GM04504 (cell line): ENCODE measurements at places on chromosomes 5 and 9.

GRCh38 chr5:14385019-14385418, 196.6 kb upstream of the OTULINL start:
- no peak for DNase-seq

GRCh38 chr5:886716-887325, 5.8 kb downstream of the BRD9 start:
- DNase-seq: no peak

DNA sequence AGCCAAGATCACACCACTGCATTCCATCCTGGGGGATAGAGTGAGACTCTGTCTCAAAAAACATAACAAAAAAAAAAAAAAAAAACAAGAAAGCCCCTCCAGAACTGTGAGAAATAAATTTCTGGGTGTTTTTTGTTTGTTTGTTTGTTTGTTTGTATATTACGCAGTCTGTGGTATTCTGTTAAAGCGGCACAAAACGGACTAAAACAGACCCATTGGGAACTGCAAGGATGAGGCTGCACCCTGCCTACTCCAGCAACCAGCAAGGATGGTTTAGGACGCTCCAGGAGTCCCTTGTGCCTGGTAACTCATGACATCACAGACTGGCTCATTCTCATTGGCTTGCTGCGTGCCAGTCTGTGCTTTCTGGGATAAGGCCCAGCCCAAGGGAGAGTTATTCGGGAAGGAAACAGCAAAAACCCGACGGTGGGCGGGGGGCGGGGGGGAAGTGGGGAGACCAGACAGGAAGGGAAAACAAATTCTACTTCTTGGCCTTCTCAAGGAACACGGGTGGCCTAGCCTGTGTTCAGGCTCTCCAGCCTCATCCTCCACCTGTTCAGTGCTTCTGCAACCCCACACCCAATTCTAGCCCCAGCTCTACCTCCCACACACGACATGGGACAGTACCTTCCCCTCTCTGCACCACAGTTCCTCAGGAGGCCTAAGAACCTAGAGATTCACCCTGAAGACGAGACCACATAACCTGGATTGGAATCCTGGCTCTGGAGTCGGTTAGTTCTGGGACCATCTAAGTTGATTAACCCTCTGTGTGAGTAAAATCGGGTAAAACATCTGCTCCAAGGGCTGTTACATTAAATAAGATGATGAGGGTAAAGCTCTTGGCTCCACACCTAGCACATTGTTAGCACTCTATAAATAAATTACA, 2.8 kb downstream of the CD74 start:
- peak; percentile 68 for DNase-seq

GRCh38 chr9:16119261-16120230, 566.7 kb downstream of the CCDC171 start:
- no peak for DNase-seq

DNA sequence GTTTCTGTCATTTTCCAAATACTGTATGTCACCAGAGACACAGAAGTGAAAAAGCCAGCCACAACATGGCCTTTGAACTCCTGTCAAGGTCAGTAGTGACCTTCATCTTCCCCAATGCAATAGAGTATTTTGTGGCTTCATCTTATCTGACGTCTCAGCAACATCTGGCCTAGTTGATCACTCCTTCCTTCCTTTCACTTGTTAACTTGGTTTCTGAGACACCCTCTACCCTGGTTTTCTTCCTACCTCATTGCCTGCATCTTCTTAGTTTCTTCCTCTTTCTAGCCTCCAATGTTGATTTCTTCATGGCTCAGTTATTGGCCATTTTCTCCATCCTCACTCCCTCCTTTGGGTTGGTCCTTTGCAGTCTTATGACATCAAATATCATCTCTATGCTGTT, 36.3 kb downstream of the GLIS3 start:
- DNase-seq: no peak

- no peak for DNase-seq
These were observed 161.1 kb upstream of the TBCA start for GRCh38 chr5:77937015-77937908.

DNA sequence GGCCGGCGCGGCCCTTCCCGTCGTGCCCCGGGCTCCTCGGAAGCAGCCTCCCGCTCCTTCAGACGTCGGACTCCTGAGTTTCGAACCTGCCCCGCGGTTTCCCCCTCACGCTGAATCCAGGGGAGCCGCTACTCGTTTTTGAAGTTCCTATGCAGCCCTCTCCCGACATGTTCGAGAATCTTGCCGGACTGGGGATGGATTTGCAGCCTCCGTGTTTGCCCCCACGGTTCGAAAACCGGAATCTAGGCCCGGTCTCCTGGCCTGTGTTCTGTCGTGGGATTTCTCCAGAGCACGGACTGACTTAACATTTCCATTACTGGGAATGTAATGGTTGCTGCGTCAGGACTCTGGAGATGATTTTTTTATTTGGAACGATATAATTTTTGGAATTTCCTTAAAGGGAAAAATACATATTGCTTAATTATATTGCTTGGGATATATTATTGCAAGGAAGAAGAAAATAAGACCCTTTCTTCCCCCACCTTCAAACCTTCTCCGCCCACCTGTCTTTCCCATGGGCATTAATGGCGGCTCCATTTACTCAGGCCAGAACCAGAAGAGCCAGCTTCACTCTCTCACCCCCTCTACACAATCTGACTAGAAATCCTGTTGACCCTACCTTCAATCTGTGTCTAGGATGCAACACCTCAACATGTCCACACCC, 8.5 kb upstream of the MGAT1 start:
- no peak for DNase-seq

- no peak for DNase-seq
These were observed 48.7 kb upstream of the NKD2 start for GRCh38 chr5:959581-960531.

- no peak for DNase-seq
These were observed 155.6 kb upstream of the IER5L start for GRCh38 chr9:129333617-129334104.

DNA sequence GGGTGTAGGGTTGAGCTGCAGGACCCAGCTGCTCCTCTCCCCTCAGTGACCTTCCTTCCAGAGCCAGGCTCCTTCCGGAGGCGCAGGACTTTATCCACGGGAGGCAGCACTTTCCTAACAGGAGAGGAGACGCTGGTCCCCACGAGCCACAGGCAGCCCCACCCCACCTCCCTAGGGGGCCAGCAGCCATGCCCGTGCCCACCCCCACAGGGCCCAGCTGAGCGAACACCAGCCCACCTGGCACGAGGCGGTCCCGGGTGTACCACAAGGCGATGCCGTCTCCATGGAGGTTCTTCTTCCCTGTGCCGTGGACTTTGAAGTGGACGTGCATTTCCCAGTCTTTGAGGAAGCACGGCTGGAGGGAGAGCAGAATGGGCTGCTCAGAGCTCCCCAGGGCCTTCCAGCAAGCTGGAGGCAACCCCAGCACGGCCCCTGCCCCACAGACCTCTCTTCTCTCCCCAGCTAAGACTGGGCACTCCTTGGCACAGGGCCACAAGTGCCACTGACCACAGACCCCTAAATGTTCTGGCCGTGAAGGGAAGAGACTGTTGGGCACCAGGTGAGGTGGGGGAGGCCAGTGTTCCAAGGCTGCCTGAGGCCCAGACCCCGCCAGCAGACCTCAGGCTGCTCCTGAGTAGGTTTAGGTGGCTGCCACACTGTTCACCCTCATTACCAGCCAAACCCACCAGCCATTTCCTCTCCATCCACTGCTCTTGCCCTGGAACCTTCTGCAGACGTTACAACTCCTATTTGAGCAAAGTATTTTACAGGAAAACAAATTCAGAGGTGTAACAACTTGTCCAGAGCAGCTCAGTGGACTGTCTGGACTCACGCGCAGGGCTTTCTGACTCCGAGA, 13.0 kb downstream of the LMAN2 start:
- DNase-seq: no peak

GRCh38 chr5:136032564-136032963, 3.8 kb downstream of the TGFBI start:
- DNase-seq: peak; percentile 68

DNA sequence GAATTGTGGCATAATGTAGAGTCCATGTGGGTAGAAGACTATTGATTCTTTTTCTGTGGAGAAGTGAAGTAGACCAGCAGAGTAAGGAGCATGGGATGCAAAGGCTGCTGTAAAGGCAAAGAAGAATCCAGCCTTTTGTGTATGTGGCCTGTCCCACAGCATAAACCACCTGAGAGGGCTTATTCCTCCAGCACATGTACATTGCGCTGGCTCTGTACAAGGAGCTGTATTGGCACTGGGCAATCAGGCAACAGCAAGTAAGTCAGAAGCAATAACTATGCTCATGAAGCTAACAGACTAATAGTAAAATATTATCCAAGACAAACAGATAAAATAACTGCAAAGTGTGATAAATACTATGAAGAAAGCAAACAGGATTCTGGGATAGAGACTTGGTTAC, 86.2 kb downstream of the LURAP1L start:
- no peak for DNase-seq

- DNase-seq: peak; percentile 28
These were observed 6.2 kb downstream of the OR2S2 start for GRCh38 chr9:35951736-35952135.

- DNase-seq: no peak
These were observed 247.5 kb upstream of the RPS23 start for GRCh38 chr5:82525626-82526025.

- no peak for DNase-seq
These were observed 16.9 kb upstream of the ADRA1B start for GRCh38 chr5:159899067-159900049.

- no peak for DNase-seq
These were observed 88.1 kb downstream of the PCSK1 start for GRCh38 chr5:96344678-96345577.

DNA sequence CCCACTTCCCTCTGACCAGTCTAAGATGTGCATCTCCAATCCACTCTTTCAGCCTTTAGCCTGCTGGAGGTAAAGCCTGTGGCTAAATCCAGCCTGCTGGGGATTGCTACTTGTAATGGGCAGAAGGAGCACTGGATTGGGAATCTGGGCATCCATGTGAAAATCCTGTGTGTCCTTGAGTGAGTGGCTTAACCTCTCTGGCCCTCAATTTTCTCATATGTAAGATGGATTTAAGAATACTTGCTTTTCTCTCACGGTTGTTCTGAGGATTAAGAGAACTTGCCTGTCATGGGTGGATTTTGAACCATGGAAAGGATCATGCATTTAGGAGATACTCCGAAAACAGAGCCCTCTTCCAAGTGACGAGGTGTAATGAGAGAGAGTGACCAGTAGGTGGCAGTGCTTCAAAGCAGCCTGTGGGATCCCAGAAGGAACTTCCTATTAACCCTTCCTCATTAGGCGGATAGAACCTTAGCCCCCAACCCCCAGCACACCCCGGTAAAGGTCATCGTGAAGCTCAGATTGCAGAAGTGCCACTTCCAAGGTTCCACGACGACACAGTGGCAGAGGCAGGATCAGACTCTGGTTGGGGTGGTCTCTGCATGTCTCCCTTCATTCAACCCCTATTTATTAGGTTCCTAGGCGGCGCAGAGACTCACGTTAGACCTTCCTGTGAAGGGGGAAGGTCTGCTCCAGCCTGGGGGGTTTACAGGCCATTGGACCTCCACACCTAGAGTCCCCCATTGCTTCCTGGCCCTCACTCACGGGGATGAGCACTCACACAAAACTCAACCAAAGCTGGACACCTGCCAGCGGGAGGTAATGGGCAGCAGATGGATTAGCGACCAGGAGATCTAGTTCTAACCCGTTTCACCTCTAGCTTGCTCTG, 68.7 kb upstream of the ZNF618 start:
- DNase-seq: peak; percentile 16

- DNase-seq: no peak
These were observed 195.4 kb downstream of the NR2F1-AS1 start for GRCh38 chr5:93385655-93386054.

- DNase-seq: no peak
These were observed 37.8 kb upstream of the TMEM250 start for GRCh38 chr9:136156209-136157120.

GRCh38 chr5:127809533-127809932, 106.3 kb downstream of the CCDC192 start:
- DNase-seq: no peak

GRCh38 chr9:87741891-87742290, 16.0 kb downstream of the CTSL start:
- DNase-seq: no peak

GRCh38 chr5:178357121-178357521, 124.5 kb upstream of the PHYKPL start:
- DNase-seq: no peak

- no peak for DNase-seq
These were observed 28.2 kb downstream of the FAM163B start for GRCh38 chr9:133581011-133581410.

- no peak for DNase-seq
These were observed 152.0 kb downstream of the GPBP1 start for GRCh38 chr5:57325678-57326397.

DNA sequence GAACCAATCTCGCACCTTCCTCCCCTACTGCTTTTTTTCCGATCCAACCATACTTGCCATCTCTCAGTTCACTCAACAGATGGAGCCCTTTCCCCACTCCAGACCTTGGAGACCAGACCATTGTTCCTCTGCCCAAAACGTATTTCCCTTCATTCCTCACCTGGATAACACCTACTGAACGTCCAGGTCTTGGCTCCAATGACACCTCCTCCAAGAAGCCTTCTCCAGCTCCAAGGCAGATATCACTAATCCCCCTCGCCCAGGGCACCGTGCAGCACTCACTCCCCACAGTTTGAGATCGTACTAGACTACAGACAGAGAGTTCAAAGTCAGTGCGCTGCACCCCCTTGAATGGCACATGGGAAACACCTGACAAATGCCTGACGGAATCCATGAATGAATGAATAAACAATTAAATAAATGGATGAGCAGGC, 47.1 kb upstream of the AKNA start:
- no peak for DNase-seq

GRCh38 chr5:149172261-149172660, 31.0 kb downstream of the ABLIM3 start:
- peak; percentile 58 for DNase-seq

DNA sequence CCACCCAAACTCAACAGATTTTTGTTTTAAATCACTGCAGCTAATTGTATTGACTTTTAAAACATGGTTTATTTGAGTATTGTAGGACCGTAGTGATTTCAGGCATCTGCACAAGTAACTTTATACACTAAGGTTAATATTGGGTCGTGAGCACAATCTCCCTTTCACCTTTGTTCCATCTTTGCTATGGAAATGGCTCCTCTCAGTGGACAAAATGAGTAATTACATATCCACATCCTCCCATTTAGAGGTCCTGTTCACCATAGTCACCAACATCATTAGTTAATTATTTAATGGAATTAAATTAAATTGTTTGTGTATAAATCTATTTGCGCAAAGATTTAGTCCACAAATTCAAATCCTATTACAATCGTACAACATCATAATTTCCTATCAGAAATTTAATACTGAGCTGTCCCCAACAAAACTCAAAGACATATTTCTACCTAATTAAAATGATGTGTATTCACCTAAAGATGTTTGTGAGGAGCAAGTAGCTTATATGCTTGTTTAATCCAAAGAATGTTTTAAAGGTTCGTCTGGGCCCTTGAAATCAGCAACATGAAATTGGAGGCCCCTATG, 173.0 kb upstream of the DAPK1 start:
- peak; percentile 51 for DNase-seq

GRCh38 chr5:59693492-59694309, 199.8 kb downstream of the PDE4D start:
- no peak for DNase-seq

- no peak for DNase-seq
These were observed 290 bp upstream of the ZDHHC11 start for GRCh38 chr5:851076-851475.

- DNase-seq: no peak
These were observed 60.7 kb downstream of the SMIM23 start for GRCh38 chr5:171846323-171846722.
